ENCODE measurements at places on chromosomes 6 and 20. TPM values are rescaled to one million over a fixed set of nuclear protein-coding genes. Genes with fewer than 3 reads are reported as not detected.

DNA sequence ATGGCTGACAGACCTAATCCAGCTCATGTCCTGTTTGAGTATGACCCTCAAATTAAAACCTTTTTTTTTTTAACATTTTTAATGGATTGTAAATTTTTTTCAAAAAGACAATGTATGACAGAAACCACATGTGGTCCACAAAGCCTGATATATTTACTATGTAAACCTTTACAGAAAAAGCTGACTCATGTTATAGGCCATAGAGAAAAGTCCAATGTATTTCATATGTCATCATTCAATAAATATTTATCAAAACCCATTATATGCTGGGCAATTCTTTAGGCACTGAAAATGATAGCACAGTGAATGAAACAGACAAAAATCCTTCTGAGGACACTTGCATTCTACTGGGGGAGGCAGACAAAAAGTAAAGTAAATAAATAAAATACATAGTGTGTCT, 826.2 kb upstream of the FLRT3 start:
- no peaks in the 10 kb centered on the region for H3K27me3 ChIP-seq
- H3K4me1 ChIP-seq, result no peaks in the 10 kb centered on the region
- no peaks in the 10 kb centered on the region for H3K36me3 ChIP-seq

- no peak overlapping the region for H3K27ac ChIP-seq
- H3K27me3 ChIP-seq, result no peaks in the 10 kb centered on the region
Measured at GRCh38 chr20:47358672-47359529, 2.4 kb upstream of the ZMYND8 start.

GRCh38 chr20:16952965-16953364, 204.8 kb downstream of the OTOR start:
- H3K27ac ChIP-seq, result no peak overlapping the region
- DNase-seq, result no peak
- no peaks in the 10 kb centered on the region for H3K27me3 ChIP-seq
- H3K4me1 ChIP-seq, result no peaks in the 10 kb centered on the region
- no peaks in the 10 kb centered on the region for H3K36me3 ChIP-seq

GRCh38 chr6:153814136-153814535, 224.9 kb upstream of the OPRM1 start:
- H3K36me3 ChIP-seq, result no peaks in the 10 kb centered on the region
- no peaks in the 10 kb centered on the region for H3K27me3 ChIP-seq
- DNase-seq, result no peak
- no peak overlapping the region for H3K27ac ChIP-seq
- H3K4me1 ChIP-seq, result no peaks in the 10 kb centered on the region
- no peak overlapping the region for H3K4me3 ChIP-seq

DNA sequence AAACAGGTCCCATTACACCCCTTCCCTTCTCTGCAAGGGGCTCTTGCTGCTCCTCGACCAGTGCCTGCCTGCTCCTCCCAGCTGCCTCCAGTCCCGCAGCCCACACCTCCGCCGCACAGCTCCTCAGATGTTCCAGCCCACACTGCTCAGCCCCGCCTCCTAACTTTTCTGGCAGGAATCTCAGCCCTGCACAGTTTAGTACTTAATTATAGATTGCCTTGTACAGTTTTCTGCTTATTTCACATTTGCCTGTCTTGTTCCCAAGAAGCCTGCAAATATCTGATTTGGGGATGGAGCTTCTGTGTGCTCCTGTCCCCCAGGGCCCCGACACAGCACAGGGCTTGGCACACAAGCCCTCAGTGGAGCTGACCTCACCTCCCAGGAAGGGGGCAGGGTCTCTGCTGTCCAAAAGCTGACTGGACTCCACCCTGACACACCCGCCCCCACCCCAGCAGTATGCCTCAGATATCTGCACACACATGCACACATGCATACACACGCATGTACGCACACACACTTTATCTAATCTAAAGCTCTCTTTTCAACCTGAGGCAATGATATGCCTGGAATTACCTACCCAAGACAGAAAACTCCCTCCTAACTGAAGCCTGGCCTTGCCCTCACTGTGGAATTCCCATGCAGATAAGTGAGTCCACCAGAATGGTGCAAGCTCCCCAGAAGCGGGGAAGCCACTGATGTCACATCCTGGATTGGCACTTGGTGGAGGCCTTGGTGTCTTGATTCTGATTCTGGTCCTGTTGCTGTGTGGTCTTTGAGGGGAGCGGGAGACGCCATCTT, 1.2 kb upstream of the PNPLA1 start:
- H3K27me3 ChIP-seq, result no peaks in the 10 kb centered on the region
- DNase-seq, result no peak
- no peaks in the 10 kb centered on the region for H3K4me1 ChIP-seq
- H3K4me3 ChIP-seq, result no peak overlapping the region
- H3K27ac ChIP-seq, result no peak overlapping the region

- H3K4me1 ChIP-seq, result peaks cover 32% of the 10 kb centered on the region
- peak overlapping the region; percentile 88 for H3K4me3 ChIP-seq
- peaks cover 27% of the 10 kb centered on the region for H3K36me3 ChIP-seq
- H3K27me3 ChIP-seq, result no peaks in the 10 kb centered on the region
- peak overlapping the region; percentile 85 for H3K27ac ChIP-seq
- DNase-seq, result no peak
Measured at GRCh38 chr6:30327232-30327746, 562 bp downstream of the TRIM39 start.

GRCh38 chr6:117396228-117396627, 29.5 kb downstream of the ROS1 start:
- no peaks in the 10 kb centered on the region for H3K36me3 ChIP-seq
- no peak for DNase-seq
- H3K4me1 ChIP-seq, result no peaks in the 10 kb centered on the region

DNA sequence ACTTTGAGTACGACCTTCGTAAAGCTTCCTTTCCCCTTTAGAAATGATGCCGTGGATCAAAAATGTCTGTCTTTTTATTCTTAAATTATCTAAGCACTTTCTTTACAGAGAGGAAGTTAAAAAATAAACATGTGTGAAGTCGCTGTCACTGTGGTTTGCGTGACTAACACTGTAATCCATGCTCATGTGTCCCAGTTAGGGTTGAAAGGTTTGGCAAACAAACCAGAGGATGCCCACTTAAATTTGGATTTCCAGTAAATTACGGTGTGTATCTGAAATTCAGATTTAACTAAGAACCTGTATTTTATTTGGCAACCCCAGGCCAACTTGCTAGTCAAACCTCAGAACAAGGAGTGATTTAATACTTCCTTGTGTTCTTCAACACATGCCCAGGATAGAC, 21.1 kb downstream of the HLA-DRB1 start:
- no peaks in the 10 kb centered on the region for H3K27me3 ChIP-seq
- no peaks in the 10 kb centered on the region for H3K4me1 ChIP-seq
- no peak overlapping the region for H3K27ac ChIP-seq
- H3K36me3 ChIP-seq, result no peaks in the 10 kb centered on the region

- no peaks in the 10 kb centered on the region for H3K36me3 ChIP-seq
- H3K4me3 ChIP-seq, result no peak overlapping the region
- no peak overlapping the region for H3K27ac ChIP-seq
- DNase-seq, result no peak
Measured at GRCh38 chr6:3553254-3553653, 96.4 kb upstream of the SLC22A23 start.

DNA sequence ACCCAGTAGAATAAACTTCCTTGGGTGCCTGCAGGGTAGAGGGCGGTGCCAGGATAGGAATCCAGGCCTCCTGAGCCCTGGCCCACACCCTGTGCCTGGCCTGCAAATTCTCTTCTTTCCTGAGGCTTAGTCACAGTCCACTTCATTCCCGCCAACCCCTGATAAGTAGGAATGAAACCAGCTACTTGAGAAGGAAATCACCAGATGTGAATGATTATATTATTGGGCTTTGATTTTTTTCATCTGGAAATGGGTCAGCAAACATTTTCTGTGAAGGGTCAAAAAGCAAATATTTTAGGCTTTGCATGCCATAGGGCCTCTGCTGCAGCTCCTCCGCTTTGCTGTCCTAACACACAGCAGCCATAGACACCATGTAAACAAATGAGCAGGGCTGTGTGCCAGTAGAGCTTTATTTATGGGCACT, 50.2 kb downstream of the STK35 start:
- no peak overlapping the region for H3K4me3 ChIP-seq
- no peaks in the 10 kb centered on the region for H3K27me3 ChIP-seq
- no peaks in the 10 kb centered on the region for H3K4me1 ChIP-seq
- H3K36me3 ChIP-seq, result peaks cover 2% of the 10 kb centered on the region
- no peak overlapping the region for H3K27ac ChIP-seq

DNA sequence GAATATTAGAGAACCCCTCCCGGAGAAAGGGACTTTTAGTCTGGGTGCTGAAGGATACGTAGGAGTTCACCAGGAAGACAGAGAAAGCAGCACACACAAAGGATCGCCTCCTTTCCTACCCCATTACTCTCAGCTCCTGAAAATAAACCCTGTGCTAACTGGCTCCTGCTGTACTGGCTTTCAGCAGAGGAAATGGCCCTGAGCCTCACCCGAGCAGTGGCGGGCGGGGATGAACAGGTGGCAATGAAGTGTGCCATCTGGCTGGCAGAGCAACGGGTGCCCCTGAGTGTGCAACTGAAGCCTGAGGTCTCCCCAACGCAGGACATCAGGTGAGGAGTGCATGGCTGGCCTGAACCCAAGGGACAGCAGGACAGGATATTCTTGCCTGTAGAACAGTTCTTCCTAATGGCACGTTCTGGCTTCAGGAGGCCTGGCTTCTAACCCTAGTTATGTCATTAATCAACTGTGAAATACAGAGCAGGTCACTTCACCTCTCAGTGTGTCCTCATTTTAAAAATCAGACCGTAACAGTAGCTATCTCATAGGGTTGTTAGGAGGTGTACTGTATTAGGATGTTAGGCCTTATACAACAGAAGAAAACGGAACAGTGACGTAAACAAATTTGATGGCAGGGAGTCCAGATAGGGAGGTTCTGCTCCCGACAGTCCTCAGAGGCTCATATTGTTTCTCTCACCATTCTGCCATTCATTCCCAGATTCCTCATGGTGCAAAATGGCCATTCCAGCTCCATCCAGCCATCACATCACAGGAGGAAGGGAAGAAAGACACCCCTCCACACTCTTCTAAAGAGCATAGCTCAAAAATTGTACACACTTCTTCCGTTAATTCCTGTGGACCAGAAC, 1.8 kb downstream of the RBCK1 start:
- DNase-seq, result peak; percentile 15
- peaks cover 19% of the 10 kb centered on the region for H3K36me3 ChIP-seq
- H3K27ac ChIP-seq, result peak overlapping the region; percentile 13

DNA sequence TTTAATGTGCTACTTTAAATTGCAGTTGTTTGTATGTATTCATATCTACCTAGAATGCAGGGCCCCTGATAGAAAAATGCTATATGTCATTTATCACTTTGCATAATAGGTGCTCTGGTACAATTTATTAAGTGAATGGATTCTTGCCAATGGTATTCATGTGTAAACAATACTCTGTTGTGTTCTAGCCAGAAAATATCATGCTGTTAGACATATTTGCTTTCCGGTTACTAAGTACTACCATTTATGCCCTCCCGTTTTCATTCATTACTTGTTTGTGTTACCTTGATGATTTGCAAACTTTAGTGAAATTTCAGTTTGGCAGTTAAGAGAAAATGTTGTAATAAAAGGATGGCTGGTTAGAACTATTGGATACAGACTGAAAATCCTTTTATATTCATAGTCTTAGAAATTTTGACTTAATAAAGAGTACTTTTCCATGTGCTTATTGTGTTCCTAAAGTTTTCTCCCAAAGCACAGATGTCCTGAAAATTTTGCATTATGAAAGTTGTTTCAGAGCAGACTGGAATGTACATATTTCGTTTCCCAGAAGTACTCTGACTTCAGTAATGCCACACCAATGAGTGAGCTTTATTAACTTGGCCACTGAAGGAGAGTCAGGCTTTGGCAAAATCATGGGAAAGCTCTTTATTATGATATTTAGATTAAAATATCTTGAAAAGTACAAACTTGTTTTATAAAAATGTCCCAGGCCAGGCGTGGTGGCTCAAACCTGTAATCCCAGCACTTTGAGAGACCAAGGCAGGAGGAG, 31.5 kb downstream of the RPF2 start:
- no peaks in the 10 kb centered on the region for H3K27me3 ChIP-seq
- H3K4me3 ChIP-seq, result no peak overlapping the region
- no peak for DNase-seq
- H3K27ac ChIP-seq, result no peak overlapping the region
- peaks cover 37% of the 10 kb centered on the region for H3K36me3 ChIP-seq
- H3K4me1 ChIP-seq, result no peaks in the 10 kb centered on the region

- H3K36me3 ChIP-seq, result no peaks in the 10 kb centered on the region
- H3K4me1 ChIP-seq, result no peaks in the 10 kb centered on the region
- no peak for DNase-seq
- H3K27me3 ChIP-seq, result no peaks in the 10 kb centered on the region
- no peak overlapping the region for H3K4me3 ChIP-seq
- no peak overlapping the region for H3K27ac ChIP-seq
Measured at GRCh38 chr20:20148779-20149178, 96.4 kb downstream of the CFAP61 start.

- H3K27me3 ChIP-seq, result no peaks in the 10 kb centered on the region
- no peaks in the 10 kb centered on the region for H3K4me1 ChIP-seq
- H3K36me3 ChIP-seq, result peaks cover 17% of the 10 kb centered on the region
- no peak overlapping the region for H3K27ac ChIP-seq
- DNase-seq, result no peak
Measured at GRCh38 chr20:34586488-34587163, 28.1 kb downstream of the MAP1LC3A start.

- H3K4me3 ChIP-seq, result no peak overlapping the region
- no peak for DNase-seq
- no peaks in the 10 kb centered on the region for H3K36me3 ChIP-seq
- peaks cover 19% of the 10 kb centered on the region for H3K4me1 ChIP-seq
- no peaks in the 10 kb centered on the region for H3K27me3 ChIP-seq
Measured at GRCh38 chr6:388202-388903, 3.2 kb upstream of the IRF4 start.

- H3K27me3 ChIP-seq, result no peaks in the 10 kb centered on the region
- no peak for DNase-seq
- no peaks in the 10 kb centered on the region for H3K36me3 ChIP-seq
- no peak overlapping the region for H3K4me3 ChIP-seq
Measured at GRCh38 chr6:119647309-119647708, 297.7 kb upstream of the MAN1A1 start.

- no peaks in the 10 kb centered on the region for H3K27me3 ChIP-seq
- DNase-seq, result no peak
- H3K4me1 ChIP-seq, result no peaks in the 10 kb centered on the region
- H3K36me3 ChIP-seq, result no peaks in the 10 kb centered on the region
- no peak overlapping the region for H3K27ac ChIP-seq
Measured at GRCh38 chr6:69022993-69023392, 387.9 kb downstream of the ADGRB3 start.

The OVOL2 gene
- not detected for total RNA-seq

The PRR18 gene
- total RNA-seq, result not detected

The RAB32 gene
- 1.5 TPM for total RNA-seq

Measured in natural killer cell (primary cell).